Left ventricle myocardium inferior (tissue), 1 donor: ENCODE measurements at places on chromosomes 2 and 18.
A peak's percentile ranks its signal among the peaks of the same experiment; 100 is the strongest.

GRCh38 chr2:24016853-24017703, 7.2 kb downstream of the MFSD2B start:
- DNase-seq, result no peak

GRCh38 chr2:46973673-46974072, 58.1 kb upstream of the MCFD2 start:
- DNase-seq, result no peak

GRCh38 chr18:6842081-6842480, 112.6 kb downstream of the ARHGAP28 start:
- DNase-seq, result no peak

- DNase-seq, result no peak
Observed at GRCh38 chr18:45850021-45850420, 24.5 kb downstream of the SIGLEC15 start.

DNA sequence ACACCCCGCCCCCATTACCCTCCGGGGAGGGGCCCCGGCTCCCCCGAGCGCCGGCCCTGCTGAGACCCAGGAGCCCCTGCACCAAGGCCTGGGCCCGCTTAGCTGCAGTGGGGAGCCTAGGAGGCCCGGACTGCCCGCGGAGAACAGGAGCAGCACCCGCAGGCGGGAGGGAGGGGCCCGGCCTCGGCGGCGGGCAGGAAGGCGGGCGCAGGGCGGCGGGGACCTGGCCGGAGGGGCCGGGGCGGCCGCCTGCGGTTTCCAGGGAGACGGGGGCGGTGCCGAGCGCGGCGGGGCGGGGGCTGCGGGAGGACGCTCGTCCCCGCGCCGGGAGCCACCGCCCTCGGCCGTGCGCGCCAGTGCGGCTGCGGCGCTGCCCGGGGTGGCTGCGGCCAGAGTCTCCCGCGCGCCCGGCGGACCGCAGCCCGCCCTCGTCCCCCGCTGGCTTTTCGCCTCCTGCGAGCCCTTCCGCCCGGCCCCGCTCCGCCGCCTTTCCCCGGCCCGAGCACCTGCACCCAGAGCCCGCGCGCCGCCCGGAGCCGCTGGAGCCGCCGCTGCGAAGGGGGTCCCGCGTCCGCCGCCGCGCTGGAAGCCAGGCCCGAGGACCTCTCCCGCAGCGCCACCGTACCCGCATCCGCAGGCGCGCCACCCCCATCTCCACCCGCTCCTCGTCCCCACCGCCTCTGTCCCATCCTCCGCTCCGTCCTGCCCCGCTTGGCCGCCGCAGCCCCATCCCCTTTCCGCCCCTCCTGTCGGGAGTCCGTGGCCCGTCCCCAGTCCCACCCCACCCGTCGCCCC, 17.2 kb downstream of the GPC1 start:
- peak; percentile 74 for DNase-seq

GRCh38 chr2:210399440-210400041, 77.0 kb downstream of the LANCL1 start:
- no peak for DNase-seq

GRCh38 chr2:219828127-219828526, 200.7 kb downstream of the SLC4A3 start:
- no peak for DNase-seq

GRCh38 chr2:146893500-146894041, 951.3 kb upstream of the ACVR2A start:
- DNase-seq, result no peak

GRCh38 chr2:226130192-226130591, 669.4 kb downstream of the IRS1 start:
- DNase-seq, result no peak

- no peak for DNase-seq
Observed at GRCh38 chr2:190877436-190877835, 3.2 kb upstream of the GLS start.

DNA sequence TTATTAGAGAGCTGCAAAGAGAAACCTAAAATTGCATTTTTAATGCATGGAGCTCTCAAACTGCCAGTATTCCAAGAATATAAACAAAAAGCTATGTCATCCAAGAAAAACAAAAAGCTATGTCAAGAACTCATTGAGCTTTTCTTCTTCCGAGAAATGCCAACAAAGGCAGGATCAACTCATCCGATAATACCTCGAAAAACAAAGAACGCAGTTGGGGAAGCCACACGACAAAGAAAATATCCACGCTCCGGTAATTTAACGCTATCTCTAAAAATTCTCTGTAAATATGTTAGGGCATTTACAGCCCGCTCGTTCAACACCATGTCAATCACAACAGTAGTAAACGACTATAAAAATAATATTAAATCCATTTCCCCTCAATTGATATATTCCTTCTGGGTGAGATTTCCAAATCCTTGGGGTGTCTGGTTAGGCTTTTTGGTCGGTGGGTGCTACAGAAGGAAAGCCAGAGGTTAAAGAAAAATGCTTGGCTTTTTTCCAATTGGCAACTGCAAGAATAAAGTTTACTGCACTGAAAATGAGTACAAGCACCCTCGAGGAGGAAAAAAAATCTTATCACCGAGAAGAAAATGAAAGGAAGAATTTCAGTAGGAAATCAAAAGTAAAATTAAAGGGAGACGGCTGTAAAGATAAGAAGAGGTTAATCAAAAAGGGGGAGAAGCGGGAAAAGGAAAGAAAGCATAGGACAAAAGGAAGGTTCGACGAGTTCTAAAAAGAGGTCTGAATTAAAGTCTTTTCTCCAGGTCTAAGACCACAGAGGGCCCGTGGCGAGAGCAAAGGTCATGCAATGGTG, 856 bp downstream of the TIA1 start:
- DNase-seq, result no peak

DNA sequence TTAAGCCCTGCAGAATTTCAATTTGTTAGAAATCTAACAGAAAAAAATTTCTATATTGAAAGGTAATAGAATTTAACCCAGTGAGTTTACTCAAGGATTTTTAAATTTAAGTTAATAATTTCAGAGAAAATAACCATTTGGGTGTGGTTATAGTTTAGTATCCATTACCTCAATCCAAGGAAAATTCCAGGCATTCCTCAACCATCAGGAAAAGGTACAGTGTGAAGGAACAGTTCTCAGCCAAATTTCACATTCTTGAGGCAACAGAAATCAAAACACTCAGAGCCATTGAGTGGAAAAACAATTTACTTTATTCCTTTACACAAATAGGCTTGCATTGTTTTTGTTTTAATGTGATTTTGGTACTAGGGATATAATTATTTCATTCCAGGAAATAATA, 45.6 kb downstream of the ONECUT2 start:
- no peak for DNase-seq

DNA sequence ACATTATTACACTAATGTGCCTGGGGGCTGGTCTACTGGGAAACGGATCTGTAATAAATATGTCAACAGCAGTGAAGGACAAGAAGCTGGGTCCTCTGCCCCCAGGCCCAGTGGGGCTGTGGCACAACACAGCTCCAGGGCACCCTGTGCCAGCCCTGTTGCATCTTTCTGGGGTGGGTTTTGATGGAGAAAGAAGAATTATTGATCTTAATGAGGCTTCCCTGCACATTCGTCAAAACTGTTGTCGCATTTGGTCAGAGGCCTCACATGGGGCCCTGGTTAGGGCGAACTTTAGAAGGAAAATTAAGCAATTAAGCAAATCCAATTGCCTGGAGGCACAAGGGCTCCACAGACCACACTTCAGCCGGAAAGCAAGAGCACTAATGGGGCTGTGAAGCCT, 30.0 kb upstream of the TWIST2 start:
- no peak for DNase-seq

GRCh38 chr2:110708455-110708854, 23.9 kb upstream of the ACOXL start:
- no peak for DNase-seq

DNA sequence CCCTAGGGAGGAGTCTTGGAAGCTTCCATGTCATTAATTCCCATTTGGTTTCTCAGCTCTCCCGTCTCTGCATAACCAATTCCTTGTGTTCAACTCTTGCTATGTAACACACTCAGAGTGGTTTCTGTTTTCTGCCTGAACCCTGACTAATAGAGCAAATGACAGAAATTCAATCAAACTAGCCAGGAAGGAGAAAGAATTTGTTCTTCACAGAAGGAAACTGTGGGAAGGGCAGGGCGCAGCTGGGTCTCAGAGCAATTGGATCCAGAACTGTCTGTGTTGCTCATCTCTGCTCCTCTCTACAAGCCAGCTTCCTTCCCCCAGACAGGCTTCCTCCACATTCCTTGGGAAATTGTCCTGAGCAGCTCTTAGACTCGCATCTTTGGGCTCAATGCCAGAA, 269.8 kb downstream of the TNS1 start:
- DNase-seq, result no peak

- no peak for DNase-seq
Observed at GRCh38 chr2:123596621-123597020, 428.5 kb upstream of the CNTNAP5 start.

- no peak for DNase-seq
Observed at GRCh38 chr2:236714080-236714479, 144.5 kb downstream of the ACKR3 start.

DNA sequence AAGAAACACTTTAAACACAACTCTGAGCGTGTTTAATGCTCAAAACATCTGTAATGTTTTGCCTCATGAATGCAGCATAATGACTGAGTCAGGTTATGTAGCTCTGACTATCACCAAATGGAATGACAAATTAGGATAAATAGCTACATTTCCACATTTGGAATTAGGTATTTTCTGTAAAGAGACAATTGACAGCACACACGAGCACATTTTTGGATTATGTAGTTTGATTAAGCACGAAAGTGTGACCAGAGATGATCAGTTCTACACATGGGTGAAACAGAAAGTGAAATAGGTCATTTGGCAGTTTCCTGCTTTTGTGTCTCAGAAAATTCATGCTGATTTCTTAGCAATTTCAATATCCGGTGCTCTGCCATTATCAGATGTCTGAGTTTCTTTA, 29.0 kb downstream of the LPIN1 start:
- no peak for DNase-seq

GRCh38 chr2:88081924-88082608, 14.4 kb downstream of the SMYD1 start:
- no peak for DNase-seq

DNA sequence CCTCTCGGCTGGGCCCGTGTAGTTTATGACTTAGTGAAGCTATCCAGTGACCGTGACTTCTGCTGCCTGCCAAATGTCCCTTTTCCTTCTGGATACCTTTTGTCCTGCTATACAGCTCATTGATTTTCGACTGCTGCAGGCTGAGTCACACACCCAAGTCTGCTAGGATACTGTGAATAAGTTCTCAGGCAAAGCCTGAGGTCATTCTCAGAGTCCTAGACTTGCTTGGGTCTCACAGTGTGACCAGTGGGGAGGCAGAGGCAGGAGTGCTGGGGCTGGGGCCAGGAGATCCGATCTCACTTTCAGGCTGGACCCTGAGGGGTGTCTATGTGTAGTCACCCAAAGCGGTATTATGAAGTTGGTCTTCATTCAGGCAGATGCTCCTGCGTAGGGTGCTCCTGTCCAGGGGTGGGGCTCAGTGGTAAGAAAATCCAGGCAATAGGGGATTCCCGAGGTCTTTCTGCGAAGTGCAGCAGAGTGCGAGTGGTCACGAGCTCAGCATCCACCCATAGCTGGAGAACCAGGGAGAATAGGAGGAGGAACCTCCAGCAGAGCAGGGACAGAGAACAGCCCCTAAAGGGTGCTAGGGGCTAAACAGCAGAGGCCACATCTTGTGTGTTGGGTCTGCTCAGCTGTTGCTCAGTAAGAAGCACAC, 268.6 kb upstream of the NCKAP5 start:
- no peak for DNase-seq

- no peak for DNase-seq
Observed at GRCh38 chr2:151862700-151863099, 34.5 kb upstream of the ARL5A start.

- no peak for DNase-seq
Observed at GRCh38 chr2:216372761-216373291, 543 bp upstream of the MARCHF4 start.

GRCh38 chr18:74097803-74098202, 49.8 kb downstream of the FBXO15 start:
- no peak for DNase-seq

DNA sequence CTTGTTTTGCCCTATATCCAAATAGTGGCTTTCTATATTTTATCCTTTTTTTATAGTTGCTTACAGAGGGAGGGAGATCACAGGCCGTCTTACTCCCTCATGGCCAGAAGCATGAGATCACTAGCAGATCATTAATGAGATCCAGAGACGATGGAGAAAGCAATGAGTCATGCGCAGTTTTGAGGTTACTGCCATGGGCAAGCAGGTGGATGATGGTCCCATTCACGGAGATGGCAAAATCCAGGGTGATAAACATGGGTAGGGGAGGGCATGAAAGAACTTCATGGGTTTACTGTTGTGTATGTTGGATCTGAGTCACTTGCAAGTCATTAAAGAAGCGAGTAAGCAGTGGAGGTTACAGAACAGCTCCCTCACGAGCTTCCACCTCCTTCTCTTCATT, 60.4 kb downstream of the C18orf63 start:
- no peak for DNase-seq

- DNase-seq, result no peak
Observed at GRCh38 chr2:183455056-183455455, 330.8 kb downstream of the NUP35 start.

- no peak for DNase-seq
Observed at GRCh38 chr2:144378551-144378950, 141.4 kb downstream of the ZEB2 start.

- DNase-seq, result no peak
Observed at GRCh38 chr18:77320971-77321559, 71.4 kb downstream of the GALR1 start.

DNA sequence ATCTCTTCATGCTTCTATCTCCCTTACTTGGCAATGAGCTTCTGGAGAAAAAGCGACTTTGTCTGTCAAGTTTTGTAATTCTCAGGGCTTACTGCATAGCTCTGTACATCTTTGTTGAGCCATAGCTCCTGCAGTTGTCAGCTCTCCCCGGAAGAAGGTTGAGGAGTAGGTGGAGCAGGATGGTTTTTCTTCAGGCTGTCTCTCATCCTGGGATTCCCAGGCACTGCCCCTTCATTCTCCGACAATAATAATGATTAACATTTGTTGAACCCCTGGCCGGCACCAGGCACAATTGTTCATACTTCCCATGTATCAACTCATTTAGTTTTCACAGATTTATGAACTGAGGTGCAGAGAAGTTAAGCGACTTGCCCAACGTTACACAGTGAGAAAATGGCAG, 23.5 kb upstream of the RHOB start:
- DNase-seq, result no peak

DNA sequence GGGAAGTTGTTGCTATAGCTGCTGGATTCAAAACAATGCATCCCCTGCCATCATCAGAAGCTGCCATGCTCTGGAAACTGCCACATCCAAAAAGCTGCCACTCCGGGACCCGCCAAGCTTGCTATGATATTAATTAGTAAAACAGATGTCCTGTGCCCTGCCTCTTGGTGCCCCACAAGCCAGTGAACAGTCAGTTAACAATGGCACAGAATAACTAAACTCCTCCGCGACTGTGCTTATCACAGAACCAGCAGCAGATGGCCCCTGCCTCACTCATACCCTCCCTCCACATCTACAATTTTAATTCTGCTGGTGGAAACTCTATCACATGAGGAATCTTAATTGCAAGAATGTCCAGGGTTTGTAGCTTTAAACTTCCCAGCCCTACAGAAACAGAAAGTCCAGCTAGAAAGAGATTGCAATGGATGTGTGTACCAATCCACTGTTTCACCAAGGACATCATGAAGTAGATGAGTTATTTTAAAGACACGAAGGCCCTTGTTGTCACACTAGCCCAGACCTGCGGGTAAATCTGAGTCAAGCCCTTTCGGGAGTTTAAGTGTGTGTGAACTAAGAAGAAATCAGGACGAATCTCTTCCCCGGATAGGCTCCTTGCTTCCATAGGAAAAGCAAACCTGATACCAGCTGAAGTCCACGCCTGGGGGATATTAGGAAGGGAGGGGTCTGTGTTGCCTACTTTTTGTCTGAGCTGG, 7.4 kb upstream of the ACYP2 start:
- DNase-seq, result no peak

- no peak for DNase-seq
Observed at GRCh38 chr2:180222644-180223043, 215.5 kb upstream of the CWC22 start.
